Naive B cell (primary cell): ENCODE measurements at places on chromosomes 4 and X.

DNA sequence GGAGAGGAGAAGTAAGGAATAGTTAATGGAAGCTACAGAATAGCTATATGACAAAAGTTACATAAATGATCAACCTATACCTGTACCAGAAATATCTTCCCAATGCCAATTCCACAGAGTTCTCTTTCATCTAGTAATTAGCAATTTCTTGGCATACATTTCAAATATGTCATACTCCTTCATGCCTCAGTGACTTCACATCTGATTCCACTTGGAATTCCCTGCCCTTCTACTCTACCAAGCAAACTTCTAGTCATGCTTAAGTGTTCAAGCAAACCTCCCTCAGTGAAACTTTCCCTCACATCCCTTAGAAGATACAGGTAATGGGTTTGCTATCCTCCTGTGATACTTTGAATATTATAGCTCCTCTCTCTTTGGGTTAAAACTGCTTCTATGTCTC lies 127.1 kb downstream of the KLHL13 start:
- DNase-seq = no peak

GRCh38 chr4:56817840-56818491 lies 3.5 kb downstream of the SPINK2 start:
- peak; percentile 24 for DNase-seq

- DNase-seq = no peak
These were observed 146.5 kb downstream of the RBM47 start for GRCh38 chr4:40482985-40483647.

- DNase-seq = no peak
These were observed 38.2 kb downstream of the ETDC start for GRCh38 chrX:135347381-135348016.

- no peak for DNase-seq
These were observed 184.3 kb downstream of the HS6ST2 start for GRCh38 chrX:132774010-132774714.
